A549 treated with GW870086 at 1 μM for 4 hours (cell line): ENCODE measurements at places on chromosomes 13 and 19. TPM values are rescaled to one million over a fixed set of nuclear protein-coding genes. Genes with fewer than 3 reads are reported as not detected.

Gene PSG2
- total RNA-seq: not detected in 5 replicates

Gene MISP
- total RNA-seq: 67.0 to 86.8 TPM (median 81.7 TPM) in 5 replicates

Gene COX7A1
- total RNA-seq: not detected in 5 replicates

Gene C13orf46
- total RNA-seq: 0.07 to 0.21 TPM (median 0.14 TPM) in 5 replicates

Gene ACP7
- 0.06 to 0.13 TPM (median 0.08 TPM) in 4 of 5 replicates, not detected in the other for total RNA-seq

Gene FBXO17
- total RNA-seq: 64.1 to 85.5 TPM (median 79.4 TPM) in 5 replicates

Gene BRSK1
- total RNA-seq: 2.5 to 4.3 TPM (median 4.1 TPM) in 5 replicates

Gene LRCH1
- total RNA-seq: 7.1 to 10.1 TPM (median 9.9 TPM) in 5 replicates
